ENCODE measurements at places on chromosomes 5 and 9.

GRCh38 chr9:8684978-8685708 is 885.6 kb upstream of the DMAC1 start:
- no peak for DNase-seq

- no peak for DNase-seq
Observed at GRCh38 chr5:134949316-134949715, 18.4 kb upstream of the CATSPER3 start.

DNA sequence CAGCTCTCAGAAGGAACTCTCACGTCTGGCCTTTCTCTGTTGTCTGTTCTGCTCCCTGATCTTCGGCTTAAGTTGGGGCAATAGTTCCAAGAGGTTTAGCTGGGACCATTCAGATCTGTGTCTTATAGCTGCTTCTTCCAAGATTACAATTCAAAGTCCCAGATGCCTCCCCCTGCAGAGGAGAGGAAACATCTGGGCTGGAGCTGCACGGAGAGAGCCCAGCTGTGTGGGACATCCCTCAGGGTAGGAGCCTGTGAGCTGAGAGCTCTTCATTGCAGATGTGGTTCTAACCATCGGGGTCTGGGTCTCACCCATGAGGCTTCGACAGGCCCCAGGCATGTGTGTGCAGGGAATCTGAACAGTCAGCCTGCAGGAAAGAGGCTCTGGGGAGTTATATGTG is 9.0 kb upstream of the PHF19 start:
- no peak for DNase-seq

DNA sequence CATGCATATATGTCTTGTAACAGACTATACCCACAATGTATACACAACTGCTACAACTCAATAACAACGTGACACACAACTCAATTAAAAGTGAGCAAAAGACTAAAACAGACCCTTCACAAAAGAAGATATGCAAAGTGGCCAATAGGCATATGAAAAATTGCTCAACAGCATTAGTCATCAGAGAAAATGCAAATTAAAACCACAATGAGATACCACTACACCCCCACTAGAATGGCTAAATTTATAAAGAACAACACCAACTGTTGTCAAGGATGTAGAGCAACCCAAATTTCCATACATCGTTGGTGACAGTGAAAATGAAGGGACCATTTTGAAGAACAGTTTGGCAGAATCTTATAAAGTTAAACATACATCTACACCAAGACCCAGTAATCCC is 38.9 kb downstream of the GABRB2 start:
- DNase-seq, result no peak

DNA sequence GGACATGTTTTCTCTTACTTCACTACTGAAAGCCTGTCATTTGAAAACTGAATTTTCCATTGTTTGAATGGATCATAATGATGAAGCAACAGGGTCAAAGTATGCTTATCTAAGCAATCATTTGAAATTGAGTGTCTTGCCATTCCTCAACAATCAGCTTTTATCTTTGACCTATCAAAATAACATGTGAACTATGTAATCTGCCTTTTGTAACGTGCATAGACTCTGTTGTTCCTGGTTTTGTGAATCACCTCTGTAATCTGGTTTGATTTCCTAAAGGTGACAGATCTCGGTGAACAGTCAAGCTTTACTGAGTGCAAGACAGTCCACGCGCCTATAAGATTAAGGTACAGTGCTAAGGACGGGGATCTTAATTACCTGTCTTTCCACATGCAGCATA is 3.3 kb downstream of the MEF2C start:
- no peak for DNase-seq

GRCh38 chr9:98312365-98312764 is 56.9 kb upstream of the TBC1D2 start:
- DNase-seq, result no peak

- no peak for DNase-seq
Observed at GRCh38 chr5:107104040-107104995, 566.4 kb downstream of the EFNA5 start.

- no peak for DNase-seq
Observed at GRCh38 chr5:69415584-69415958, 655 bp downstream of the MARVELD2 start.

DNA sequence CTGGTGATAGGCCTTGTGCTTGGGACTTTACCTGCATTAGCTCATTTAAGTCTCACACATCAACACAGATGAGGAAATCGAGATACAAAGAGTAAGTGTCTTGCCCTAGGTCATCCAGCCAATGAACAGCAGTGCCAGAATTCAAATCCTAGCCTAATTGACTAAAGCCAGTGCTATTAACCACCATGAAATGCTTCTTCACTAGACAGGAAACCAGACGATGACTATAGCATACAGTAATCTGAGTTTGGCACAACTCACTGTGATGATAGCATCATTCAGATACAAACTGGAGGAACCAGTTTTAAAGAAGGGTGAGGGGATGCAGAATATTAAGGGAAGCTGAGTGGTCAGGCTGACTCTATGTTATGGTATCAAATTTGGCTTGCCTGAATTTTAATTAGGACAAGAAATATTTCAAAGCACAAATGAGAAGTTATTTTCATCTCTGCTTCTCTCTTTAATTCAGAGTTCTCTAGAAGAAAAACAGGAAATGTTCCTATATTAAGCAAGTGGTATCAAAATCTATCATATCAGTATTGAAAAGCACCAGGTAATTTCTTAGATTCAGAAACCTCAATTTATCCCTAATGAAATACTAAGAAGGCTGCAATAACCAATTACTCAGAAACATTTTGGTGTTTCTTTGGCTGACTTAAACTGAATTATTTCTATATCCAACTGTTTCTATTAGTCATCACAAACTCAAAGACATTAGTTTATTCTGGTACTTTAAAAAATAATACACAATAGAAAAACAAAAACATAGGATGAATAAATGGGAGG is 147.0 kb upstream of the RASA1 start:
- peak; percentile 3 for DNase-seq

DNA sequence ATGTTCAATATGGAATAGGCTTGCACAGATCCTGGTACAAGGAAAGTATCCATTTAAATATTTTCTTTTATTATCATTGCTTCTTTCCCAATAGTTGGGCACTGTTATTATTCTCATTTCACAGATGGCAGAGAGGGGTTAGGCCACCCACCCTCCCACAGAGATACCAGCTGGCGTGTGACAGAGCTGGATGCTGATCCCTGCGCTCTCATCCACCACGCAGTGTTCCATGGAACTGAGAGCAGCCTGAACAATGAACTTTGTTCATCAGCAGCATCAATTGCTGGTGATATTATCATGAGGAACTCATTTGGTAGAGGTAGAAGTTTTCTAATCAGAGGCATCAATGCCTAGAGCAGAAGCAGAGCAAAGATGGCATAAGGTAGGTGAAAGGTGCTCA is 227.9 kb downstream of the ESM1 start:
- no peak for DNase-seq

DNA sequence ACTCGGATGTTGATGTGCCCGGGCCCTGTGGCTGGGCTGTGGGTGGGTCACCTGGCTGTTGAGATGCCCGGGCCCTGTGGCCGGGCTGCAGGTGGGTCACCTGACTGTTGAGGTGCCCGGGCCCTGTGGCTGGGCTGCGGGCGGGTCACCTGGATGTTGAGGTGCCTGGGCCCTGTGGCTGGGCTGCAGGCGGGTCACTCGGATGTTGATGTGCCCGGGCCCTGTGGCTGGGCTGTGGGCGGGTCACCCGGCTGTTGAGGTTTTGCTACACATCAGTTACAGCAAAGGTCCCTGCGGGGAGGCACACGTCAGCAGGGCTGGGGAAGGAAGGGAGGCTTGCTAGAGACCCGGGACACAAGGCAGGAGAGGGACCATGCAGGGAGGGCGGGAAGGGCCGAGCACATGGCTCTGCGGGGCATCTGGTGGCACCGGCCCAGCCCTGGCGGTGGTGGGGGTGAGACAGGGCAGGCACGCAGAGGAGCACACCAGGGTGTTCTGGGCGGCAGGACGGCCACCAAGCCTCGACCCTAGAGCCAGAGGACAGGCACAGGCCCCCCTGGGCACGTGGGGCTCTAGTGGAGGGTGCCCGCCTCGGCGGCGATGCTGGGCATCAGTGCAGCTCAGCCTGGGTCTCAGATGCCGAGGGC is 35.4 kb downstream of the PNPLA7 start:
- DNase-seq, result no peak

GRCh38 chr5:154408811-154409210 is 37.0 kb upstream of the SAP30L start:
- no peak for DNase-seq

GRCh38 chr5:157835041-157835440 is 23.9 kb downstream of the CLINT1 start:
- no peak for DNase-seq

GRCh38 chr9:101270302-101270701 is 114.5 kb downstream of the BAAT start:
- no peak for DNase-seq

DNA sequence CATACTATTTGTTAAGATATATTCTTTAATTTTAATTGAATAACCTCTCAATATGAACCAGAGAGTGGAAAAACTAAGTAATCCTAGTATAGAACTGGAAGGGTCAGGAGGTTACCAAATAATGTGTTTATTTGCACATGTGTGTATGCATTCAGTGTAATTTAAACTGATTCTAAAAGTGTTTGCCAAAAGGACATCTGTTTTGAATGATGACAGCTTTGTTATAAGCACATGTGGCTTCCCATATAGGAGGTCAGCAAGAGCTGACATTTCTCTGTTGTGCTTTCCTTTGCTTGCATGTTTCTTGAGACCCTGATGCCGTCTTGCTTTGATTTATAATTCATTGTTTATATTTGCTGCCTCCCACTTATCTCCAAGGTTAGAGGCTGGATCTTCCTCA is 383.4 kb downstream of the BRINP1 start:
- no peak for DNase-seq

DNA sequence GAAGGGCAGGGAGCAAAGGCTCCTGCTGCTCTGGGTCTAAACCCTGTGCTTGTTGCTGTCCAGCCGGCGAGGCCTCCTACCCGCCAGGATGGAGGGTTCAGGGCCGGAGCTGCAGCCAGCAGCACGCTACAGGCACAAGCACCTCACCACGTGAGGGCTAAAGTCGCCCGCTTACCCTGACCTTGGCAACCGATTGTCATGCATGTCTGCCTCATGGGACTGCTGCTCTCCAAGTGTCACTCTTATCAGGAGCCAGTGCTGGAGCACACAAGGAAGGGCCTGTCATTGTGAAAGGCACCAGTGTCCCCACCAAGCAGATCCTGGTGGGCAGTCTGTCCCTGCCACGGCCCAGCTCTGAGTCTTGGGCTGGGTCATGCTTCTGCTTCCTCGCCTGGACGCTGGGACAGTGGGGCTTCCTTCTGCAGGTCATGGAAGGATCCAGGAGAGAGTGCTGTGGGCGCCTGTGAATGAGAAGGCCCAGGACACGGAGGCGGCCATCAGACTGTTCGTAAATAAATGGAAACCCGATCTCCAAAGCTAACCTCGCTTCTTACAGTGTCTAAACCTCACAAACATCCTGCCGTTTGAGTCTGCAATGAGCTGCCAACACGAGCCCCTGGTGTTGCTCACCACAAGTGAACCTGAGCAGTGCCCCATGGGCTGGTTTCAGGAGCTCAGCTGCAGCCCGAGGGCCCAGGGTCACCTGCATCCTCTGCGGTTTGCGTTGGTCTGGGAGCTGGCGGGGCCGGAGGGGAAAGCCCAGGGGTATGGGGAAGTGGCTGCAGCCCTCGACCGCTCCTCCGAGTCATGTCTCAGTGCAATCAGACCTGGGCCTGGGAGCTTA is 58.2 kb upstream of the RXRA start:
- DNase-seq, result no peak

DNA sequence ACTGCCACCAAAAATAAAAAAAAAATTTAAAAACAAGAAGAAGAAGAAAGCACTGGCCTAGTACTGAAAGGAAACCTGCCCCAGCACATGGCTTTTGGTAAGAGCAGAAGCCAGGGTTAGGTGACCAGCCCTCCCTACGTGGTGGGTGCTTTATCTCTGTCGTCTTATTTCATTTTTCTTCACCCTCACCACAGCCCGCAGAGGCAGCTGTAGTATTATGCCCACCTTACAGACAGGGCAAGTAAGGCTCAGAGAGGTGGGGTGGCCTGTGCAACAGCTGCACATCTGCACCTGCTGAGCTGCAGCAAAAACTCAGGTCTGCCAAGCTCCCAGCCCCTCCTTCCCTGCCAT is 140.8 kb upstream of the LMX1B start:
- DNase-seq, result no peak

DNA sequence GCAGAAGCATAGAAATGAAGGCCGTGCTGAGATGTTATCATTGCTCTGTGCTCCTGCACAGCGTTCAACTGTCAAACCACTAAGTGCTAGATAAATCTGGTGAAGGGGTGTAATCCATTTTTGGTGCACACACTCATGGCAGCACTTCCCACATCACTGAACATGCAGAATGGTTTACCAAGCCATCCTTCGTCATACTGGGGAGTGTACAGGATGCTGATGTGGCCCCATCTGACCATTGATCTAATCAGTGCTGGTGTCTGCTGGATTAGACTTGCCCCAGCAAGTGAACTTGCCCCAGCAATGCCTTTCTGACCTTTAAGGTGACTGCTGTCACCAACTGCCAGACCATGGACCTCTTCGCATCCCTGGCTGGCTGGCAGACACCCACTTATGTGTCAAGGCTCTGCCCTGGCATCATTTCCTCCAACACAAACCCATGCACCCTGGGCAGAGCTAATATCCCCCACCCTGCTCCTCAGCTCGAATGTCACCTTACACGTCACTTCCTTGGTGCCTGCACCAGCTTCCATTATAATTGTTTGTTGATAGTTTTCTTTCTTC is 4.2 kb upstream of the SEMA4D start:
- peak; percentile 27 for DNase-seq

- DNase-seq, result no peak
Observed at GRCh38 chr5:57863661-57864060, 381.1 kb upstream of the ACTBL2 start.

- no peak for DNase-seq
Observed at GRCh38 chr5:83265318-83265717, 188.0 kb downstream of the XRCC4 start.

- no peak for DNase-seq
Observed at GRCh38 chr5:134038138-134038537, 33.4 kb upstream of the VDAC1 start.

DNA sequence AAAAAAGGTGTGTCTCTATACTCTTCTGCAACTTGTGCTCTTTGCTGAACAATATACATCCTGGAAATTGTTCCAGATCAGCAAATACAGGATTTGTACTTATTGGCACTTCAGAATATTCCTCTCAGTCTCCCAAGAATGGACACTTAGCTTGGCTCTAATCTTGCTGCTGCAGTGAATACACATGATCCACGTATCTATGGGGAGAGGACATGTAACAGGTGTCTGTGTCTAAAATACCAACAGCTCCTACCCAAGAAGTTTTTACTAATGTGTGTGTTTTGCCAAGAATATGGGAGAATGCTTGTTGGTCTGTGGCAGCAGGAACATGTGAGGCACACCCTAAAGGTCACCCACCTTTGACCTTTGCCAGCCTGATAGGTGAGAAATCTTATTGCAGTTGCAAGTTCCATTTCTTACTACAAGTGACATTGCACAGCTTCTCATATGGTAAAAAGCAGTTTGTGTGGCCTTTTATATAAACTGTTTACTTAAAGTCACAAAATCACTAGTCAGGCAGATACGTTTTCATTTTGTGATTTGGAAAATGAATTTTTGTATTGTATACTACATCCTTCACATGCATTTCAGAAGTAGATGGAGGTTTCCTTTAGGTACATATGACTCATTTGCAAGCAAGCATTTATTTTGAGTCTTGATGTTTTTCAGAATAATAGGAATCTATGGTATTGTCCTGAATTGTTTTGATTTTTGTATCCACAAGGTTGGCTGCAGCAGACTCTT is 35.8 kb downstream of the PHF2 start:
- no peak for DNase-seq

- DNase-seq, result no peak
Observed at GRCh38 chr5:114830114-114830513, 339.6 kb downstream of the TRIM36 start.

- DNase-seq, result no peak
Observed at GRCh38 chr5:16597946-16598694, 18.7 kb downstream of the RETREG1 start.
